ENCODE measurements at places on chromosomes 6 and 20.

DNA sequence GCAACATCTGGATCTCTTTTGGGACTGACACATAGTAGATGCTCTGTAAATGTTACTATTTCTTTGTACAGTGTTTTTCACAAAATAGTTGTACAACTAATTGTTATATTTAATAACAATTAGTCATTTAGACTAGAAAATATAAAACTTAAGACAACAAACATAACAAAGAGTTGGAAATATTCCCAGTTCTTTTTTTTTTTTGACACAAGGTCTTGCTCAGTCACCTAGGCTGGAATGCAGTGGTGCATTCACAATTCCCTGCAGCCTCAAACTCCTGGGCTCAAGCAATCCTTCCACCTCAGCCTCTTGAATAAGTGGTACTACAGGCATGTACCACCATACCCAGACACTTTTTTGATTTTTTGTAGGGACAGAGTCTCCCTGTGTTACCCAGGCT lies 105.8 kb downstream of the UTRN start:
- no peak for DNase-seq

GRCh38 chr20:4901031-4901818 lies 100.1 kb downstream of the SLC23A2 start:
- no peak for DNase-seq

- no peak for DNase-seq
These were observed 88.2 kb upstream of the NAA20 start for GRCh38 chr20:19929012-19929360.

DNA sequence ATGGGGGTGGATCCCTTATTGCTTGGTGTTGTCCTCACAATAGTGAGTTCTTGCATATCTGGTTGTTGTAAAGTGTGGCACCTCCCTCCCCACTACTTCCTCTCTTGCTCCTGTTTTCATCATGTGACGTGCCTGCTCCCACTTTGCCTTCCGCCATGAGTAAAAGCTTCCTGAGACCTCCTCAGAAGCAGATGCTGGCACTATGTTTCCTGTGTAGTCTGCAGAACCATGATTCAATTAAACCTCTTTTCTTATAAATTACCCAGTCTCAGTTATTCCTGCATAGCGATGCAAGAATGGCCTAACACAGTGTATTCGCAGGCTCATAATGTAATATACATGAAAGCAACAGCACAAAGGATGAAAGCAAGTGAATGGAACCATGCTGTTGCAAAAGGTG lies 28.4 kb upstream of the ANKRD60 start:
- peak; percentile 54 for DNase-seq

GRCh38 chr20:52242237-52243230 lies 51.0 kb upstream of the ZFP64 start:
- no peak for DNase-seq

DNA sequence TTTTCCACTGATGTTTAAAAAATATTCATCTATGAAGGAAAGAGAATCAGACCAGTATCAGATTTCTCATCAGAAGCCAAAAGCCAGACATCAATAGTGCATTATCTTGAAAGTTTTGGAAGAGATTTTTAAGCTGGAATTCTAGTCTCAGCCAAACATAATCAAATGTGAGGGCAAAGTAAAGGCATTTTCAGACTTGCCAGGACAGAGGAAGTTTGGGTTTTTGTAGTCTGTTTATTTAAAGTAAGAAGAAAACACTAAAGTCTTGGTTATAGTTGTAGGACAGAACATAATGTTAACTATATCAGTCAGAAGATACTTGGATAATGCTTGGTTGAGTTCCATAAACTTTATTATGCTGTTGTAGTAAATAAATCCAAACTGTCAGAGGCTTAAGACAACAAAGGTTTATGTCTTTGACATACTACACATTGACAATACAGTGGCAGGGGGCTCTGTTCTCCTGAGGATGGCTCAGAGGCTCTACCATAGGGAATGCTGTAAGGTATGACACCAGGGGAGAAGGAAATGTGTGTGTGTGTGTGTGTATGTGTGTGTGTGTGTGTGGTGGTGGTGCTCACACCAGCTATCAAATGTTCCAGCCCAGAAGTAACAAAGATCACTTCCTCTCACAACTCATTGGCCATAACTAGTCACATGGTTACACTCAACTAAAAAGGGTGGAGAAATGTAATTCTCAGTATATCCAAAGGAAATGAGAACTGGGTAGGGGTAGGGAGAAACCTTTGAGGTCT lies 26.7 kb upstream of the YWHAB start:
- no peak for DNase-seq

DNA sequence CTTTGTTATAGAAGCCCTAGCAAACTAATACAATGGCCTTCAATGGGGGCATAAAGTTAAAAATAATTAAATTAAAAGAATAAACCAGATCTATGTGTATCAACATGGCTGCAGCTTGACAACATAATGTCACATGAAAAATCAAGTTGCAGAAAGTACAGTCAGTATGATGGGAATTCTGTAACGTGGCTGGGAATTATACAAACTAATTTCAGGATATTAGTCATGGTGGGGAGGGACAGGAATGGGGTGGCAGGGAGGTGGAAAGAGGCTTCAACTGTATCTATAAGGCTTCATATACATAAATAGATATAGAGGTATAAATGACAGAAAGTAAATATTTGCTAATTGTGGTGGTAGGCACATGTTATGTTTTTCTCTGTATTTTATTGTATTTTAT lies 107.1 kb downstream of the UNC5CL start:
- DNase-seq = no peak

- DNase-seq = no peak
These were observed 50.1 kb downstream of the CYP24A1 start for GRCh38 chr20:54123587-54124180.

DNA sequence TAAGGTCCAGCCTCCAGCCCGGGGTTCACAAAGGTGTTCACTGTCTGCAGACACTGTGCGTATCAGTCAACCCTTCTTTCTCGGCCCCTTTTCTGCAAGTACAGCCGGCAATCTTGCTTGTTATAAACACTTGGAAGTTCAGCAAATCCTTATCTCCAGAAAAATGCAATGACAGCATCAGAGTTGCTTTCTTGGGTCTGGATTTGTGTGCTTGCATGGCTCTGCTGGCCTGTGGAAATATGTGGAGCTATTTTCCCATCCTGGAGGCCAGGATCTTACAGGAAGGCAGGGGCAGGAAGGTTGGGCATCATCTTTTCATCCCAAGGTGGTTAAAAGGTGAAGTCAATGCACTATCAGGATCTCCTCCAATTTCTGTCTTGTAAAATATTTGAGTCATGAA lies 100.3 kb downstream of the SMOC2 start:
- no peak for DNase-seq

GRCh38 chr6:142819603-142820337 lies 125.2 kb downstream of the HIVEP2 start:
- peak; percentile 86 for DNase-seq

- no peak for DNase-seq
These were observed 104.3 kb upstream of the BEND6 start for GRCh38 chr6:56850626-56851025.

GRCh38 chr20:35326021-35326739 lies 34.0 kb upstream of the FAM83C start:
- no peak for DNase-seq

- DNase-seq = peak; percentile 79
These were observed 15.9 kb downstream of the PRDM1 start for GRCh38 chr6:106102034-106102433.

- no peak for DNase-seq
These were observed 13.5 kb downstream of the SLC17A5 start for GRCh38 chr6:73640179-73640750.

DNA sequence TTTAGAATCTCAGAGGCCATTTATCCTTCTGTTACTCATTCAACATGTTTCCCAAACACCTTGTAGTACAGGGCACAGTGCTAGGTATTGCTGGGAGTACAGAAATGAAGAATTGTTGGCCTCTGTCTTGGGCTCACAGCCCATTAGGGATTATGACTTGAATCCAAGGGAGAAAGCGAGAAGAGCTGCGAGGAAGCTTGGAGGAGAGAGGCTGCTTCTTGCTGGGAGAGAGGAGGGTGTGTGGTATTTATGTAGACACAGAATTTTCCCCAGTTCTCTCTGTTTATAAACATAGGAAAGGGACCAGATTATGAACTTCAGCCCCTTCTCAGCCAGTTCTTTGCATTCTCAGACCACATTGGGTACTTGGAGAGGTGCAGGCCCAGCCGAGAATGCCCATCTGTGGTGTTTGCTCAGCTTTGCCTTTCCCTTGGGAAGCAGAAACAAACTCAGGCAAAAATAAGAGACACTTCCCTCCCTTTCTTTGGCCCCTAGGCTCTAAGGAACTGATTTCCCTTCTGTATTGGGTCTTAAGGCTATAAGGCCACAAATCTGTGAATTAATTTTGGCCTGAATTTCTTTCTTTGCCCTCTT lies 17.9 kb downstream of the CHMP4B start:
- no peak for DNase-seq

- no peak for DNase-seq
These were observed 20.5 kb downstream of the RSPH9 start for GRCh38 chr6:43665376-43665775.

GRCh38 chr6:6479785-6480184 lies 108.7 kb upstream of the LY86 start:
- DNase-seq = no peak

DNA sequence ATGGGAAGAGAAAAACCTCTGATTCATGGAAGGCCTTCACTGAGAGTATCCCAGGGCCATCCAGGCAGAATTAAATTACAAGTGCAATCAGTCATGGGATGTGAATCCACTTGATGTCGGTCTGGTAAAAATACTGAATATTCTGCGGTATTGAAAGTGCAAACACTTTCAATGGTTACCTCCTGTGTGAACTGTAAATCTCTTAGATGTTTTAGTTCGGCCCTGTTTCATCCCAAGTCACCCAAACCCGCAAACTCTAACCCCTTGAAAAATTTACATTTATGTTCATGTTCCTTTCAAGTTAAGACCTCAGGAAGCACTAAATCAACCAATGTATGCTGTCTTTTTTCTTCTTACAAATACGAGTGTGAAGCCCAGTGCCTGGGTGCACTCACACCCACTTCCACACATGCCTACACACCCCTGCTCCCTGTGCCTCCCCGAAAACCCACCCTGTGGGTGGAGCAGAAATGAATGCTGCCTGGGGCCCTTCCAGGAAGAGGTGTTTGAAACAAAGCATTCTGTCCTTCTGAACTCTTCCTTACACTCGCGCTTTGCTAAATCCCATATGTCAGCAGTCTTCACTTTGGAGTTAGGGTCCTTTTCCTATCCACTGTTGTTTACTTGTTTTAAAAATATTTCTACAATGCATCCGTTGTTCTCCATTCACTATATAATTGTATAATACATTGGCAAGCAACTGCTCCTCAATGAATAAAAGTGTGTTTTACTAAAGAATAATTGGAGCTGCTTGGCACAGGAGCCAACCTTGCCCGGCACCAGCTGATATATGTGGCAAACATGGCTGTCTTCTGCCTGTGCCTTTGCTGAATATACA lies 62.7 kb downstream of the FYN start:
- peak; percentile 78 for DNase-seq
